Motor neuron (in vitro differentiated cells): ENCODE measurements at places on chromosomes 2 and 18.

GRCh38 chr18:41378598-41378997 is 576.4 kb upstream of the PIK3C3 start:
- ATAC-seq = peak; percentile 84

DNA sequence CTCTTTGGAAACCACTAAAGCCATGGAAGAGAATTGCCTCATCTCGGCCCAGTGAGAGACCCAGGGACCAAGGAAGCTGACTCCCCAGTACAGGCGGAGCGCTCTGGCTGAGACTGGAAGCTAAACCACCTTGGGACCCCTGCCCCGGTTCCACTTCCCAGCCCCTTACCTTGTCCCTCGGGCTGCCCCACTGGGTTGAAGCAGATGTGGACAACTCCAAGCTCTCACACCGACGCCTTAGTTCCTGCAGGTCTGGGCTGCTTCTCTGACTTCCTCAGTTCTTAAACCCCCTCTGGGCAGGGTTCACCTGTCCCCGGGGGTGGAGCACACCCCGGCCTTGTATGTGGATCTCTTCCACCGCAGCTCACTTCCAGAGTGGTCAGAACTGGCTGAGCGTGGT is 266.2 kb downstream of the PHLPP1 start:
- no peak for ATAC-seq

DNA sequence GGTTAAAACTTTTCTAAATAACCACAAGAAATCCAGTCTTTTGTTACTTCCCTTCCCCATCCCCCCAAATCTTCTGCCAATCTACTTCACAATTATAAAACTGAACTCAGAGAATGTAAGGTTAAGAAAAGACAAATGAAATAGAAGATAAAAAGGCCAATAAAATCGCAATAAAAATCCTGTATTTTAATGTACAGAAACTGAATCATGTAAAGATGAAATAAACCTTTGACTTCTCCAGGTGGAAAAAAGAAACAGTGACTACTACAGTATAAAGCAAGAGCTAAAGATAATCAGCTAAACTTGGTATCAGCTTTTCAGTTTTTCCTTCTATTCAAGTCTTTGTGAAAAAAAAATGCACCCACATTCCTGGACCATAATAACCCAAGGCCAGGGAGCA is 1.7 kb downstream of the SYT4 start:
- ATAC-seq = no peak

DNA sequence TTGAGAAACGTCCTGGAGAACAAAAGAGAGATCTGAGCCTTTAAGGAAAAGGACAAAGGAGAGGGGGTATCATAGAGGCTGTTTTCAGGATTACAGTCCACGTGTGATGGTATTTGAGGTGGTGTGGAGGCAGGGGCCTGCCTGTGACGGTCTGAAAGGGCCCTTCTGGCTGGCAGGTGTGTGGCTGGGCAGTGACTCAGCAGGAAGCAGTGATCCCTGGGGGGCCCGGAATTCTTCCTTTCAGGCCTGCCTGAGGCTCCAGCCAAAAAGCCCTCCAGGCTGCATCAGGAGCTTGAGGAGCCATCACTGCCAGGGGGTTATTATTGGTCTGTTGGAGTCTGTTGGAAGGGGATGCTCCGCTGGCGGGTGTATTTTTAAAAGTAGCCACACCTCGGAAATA is 97.2 kb upstream of the TMEM18 start:
- no peak for ATAC-seq

GRCh38 chr18:3577281-3577855 is 127.4 kb downstream of the TGIF1 start:
- ATAC-seq = no peak
